Mesenteric fat pad (tissue), 1 donor: ENCODE measurements at places on chromosomes 7 and 10. TPM values are rescaled to one million over a fixed set of nuclear protein-coding genes. Genes with fewer than 3 reads are reported as not detected.

Gene COBL
- 9.2 TPM for total RNA-seq

DNA sequence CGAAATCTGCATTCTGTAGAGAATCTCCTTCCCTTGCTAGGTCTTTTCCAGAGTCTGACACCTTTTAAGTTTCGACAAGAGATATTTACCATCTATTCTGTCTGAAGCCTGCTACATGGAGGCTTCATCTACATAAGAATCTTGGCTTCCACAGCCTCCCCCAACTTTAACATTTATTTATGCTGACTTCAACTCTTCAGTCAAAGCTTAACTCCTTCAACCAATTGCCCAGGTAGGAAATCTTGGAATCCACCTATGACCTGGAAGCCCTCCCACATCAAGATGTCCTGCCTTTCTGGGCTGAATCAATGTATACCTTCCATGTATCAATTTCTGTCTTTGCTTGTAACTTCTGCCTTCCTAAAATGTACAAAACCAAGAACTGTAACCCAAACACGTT is 54.7 kb downstream of the MINPP1 start:
- no peak for DNase-seq

Gene VWA2
- total RNA-seq, result 0.19 TPM

DNA sequence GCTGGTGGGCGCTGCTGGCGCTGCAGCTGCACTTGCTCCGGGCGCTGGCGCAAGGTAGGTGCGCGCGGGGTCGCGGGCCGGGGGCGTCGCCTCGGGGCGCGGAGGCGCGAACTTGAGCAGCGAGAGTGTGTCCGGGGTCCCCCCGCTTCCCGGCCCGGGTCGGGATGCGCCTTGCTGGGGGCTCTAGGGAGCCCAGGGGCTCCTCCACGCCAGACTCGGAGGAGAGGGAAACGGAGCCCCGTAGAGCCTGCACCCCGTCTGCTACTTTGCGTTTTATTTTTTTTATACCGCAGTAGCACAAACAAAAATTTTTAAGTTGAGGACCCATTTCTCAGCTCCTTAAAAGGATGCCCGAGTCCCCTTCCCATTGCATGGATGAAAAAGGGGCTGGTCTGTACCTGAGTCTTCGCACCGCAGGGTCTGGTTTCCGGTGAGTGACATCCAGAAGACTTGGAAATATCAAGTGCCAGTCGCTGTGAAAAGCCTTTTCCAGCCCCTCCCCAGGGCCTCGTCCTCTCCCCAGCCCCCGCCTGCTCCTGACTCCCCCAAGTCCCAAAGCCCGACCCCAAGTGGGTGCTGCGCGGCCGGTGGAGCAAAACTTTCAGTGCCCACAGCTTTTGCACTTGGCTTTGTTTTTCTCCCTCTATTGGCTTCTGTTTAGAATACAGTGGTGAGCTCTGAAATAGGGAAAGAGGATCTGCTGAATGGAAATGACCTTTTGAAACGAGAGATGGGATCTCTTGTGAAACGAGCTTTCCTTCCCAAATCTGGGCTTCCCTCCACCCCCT is 973 bp downstream of the SDK1 start:
- DNase-seq, result no peak

- DNase-seq, result no peak
Observed at GRCh38 chr10:103605359-103606096, 112.0 kb downstream of the NEURL1 start.

Gene TRPV5
- not detected for total RNA-seq

Gene GJD4
- total RNA-seq, result not detected

GRCh38 chr7:338295-339061 is 48.5 kb downstream of the FOXL3 start:
- no peak for DNase-seq

DNA sequence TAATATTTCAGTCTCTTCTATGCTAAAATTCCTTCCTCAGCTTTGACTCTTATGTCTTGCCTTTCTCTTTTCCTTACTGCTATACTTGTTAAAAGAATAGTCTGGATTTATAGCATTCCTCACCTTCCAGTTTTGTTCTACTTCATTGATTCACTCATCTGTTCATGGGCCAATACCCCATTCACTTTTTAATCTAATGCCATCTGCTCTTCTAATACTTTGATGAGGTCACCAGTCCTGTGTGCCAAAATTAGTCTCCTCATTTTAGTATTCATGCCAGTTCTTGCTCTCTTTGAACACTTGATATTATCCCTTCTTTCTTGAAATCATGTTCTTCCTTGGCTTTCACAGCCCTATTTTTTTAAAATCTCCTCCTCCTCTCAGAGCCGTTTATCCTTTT is 19.3 kb downstream of the STK17A start:
- no peak for DNase-seq

GRCh38 chr10:13631594-13631993 is 44.8 kb downstream of the PRPF18 start:
- DNase-seq, result no peak

Gene LARP4B
- 74.7 TPM for total RNA-seq

Gene ZNF746
- 19.9 TPM for total RNA-seq

DNA sequence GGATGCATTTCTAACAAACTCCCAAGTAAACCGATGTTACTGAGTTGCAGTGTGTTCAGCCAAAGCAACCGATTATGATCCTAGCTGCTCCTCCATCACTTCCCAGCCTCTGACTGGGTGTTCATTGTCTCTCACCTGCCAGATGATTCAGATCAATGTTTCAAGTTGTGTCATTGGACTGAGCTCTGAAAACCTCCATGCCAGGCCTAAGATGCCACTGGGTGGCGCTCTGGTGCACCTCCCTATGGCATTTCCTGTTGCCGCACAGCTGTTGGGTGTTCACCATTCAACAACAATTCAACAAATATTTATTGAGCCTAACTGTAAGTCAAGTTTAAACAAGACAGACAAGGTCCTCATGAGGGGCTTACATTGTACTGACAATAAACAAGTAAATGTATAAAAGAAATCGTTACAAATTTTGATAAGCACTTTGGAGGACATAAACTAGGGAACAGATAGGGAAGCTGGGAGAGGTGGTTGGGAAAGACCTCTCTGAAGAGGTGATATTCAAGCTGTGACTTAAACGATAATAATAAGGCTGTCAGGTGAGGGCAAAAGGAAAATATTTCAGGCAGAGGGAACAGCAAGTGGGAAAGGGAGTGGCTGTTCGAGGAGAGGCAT is 22.8 kb downstream of the RGR start:
- DNase-seq, result no peak

DNA sequence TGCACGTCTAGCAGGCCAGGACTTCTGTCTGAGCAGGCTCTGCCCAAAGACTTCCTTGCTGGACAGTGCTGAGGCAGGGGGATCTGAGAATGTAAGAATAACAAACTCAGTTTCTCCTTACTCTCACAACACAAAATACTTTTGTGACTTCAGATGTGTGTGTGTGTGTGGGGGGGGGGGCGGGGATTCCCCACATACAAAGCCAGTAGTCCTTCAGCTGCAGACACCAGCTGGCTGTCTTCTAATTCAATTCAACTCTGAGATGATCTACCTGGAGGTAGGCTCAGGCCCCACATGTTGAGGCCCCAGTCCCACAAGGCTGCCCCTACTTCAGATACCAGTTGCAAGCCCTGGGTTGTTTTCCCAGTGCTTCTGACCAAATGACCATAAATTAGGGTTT is 4.7 kb upstream of the CXCL12 start:
- no peak for DNase-seq

Gene PNLIPRP3
- not detected for total RNA-seq

GRCh38 chr10:84499846-84500245 is 171.5 kb downstream of the CCSER2 start:
- no peak for DNase-seq

- peak; percentile 72 for DNase-seq
Observed at GRCh38 chr10:116802876-116803275, 46.4 kb upstream of the ENO4 start.

- DNase-seq, result no peak
Observed at GRCh38 chr7:91537260-91538152, 273.3 kb downstream of the FZD1 start.

Gene SFTPD
- not detected for total RNA-seq

Gene LGI1
- not detected for total RNA-seq

DNA sequence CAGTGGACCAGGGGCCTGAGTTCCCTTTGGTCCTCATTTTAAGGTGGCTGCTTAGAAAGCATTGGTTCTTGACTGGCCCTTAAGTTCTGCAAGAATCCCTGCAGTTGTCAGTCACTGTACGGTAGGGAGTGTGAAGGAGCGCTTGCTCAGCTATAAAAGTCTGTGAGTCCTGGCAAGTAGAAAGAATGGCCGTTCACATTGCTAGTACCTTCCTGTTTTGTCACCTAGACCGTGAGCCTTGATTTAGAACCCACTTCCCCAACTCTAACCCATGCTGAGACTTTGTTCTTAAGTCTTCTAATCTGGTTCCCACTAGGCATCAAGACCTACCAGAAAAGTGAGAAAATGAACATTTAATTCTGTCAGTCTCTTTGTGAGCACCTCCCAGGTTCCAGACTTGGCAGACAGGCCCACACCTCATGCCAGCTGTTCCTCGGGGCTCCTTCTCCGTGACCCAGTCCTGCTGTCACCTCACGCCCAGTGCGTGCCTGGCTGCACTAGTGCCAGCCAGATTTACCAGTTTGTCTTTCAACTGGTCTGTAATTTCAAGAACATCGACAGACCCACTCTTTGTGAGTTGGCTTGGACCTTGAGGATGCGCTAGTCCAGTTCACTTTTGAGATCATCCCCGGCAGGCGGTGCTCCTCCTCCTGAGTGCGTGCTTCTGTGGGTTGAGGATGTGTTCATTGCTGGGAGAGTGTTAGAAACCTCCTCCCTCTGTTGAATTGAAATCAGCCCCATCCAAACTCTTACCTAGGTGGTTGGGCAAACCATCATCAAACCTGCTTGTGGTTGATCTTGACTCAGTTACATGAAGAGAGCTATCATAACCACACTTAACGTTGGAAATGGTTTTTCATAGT is 78.5 kb downstream of the SHH start:
- no peak for DNase-seq

DNA sequence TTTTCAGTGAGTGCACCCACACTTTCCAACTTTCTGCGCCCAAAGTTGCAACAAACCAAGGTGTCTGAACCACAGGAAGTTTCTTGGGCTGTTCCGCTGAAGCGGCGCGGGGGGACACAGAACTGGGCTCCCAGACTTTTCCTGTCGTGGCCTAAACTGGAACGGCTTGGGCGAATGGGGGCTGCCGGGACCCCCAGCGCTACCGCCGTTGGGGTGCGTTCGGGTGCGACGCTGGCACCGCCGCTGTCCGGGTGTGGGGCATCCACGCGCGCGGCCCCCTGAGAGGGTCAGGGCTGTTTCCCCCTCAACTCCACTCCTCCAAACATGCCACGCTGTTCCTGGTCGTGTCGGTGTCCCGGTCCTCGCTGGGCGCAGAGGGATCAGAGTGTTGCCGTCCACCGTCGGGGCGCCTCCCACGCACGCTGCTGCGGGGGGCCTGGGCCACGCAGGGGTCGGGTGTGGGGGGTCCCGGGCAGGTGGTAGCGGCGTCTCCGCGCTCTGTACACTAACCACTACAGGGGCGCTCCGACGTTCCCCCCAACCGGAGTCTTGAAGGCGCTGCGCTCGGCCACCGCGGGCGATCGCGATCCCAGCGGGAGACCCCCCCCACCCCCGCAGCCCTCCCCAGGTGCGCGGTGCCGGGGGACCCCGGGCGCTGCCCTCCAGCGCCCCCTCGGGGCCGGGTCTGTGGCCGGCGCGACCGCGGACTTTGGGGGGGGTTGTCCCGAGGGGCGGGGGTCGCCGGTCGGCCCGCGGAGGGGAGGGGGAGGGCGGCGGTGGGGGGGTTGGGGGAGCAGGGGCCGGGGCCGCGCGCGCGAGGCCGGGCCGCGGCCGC is 2.2 kb upstream of the CUX1 start:
- peak; percentile 91 for DNase-seq
